ENCODE measurements at places on chromosomes 2 and 18.

- no peak for DNase-seq
Measured at GRCh38 chr2:86003104-86003503, 102.6 kb downstream of the POLR1A start.

GRCh38 chr2:18500333-18500732 lies 60.1 kb downstream of the RDH14 start:
- DNase-seq, result peak; percentile 79

DNA sequence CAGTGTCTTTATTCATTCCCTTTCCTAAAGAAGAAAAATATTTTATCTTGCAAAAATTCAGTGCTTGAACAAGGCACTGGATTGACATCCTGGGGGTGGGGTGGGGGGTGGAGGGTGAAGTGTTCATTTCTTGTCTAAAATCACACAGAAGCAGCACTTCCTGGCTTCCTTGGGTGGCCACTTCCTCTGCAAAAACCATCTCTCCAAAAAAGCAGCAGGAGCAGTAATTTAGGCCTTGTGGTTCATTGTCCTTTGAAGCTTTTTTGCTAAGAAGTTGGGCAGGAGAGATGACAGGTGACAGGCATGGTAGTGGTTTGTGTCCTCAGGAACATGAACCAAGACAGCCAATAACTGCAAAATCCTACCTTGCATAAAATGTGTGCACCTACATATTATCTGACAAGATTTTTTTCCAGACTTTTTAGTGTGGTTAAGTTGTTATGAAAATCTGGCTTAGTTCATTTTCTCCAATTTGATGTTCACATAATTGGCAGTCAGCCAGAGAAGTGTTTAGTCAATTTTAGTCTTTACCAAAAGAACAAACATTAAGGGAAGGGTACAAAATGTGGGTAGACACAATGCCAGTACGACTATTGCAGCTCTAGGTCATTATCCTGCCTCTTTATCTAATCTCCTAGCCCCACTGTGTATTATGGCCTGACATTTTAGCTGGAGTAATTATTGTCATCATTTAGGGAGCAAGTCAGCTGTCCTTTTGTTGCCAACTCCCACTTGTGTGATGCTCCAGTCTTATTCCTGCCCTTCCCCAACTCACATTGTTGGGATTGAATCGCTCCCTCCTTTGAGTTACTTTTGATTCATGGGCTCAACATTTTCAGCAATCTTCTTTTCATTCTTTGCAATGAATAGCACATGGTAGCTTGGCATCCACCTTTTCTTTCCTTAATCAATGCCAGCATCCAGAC lies 177.2 kb downstream of the MYO3B start:
- no peak for DNase-seq

- DNase-seq, result no peak
Measured at GRCh38 chr2:88080545-88080944, 12.9 kb downstream of the SMYD1 start.

DNA sequence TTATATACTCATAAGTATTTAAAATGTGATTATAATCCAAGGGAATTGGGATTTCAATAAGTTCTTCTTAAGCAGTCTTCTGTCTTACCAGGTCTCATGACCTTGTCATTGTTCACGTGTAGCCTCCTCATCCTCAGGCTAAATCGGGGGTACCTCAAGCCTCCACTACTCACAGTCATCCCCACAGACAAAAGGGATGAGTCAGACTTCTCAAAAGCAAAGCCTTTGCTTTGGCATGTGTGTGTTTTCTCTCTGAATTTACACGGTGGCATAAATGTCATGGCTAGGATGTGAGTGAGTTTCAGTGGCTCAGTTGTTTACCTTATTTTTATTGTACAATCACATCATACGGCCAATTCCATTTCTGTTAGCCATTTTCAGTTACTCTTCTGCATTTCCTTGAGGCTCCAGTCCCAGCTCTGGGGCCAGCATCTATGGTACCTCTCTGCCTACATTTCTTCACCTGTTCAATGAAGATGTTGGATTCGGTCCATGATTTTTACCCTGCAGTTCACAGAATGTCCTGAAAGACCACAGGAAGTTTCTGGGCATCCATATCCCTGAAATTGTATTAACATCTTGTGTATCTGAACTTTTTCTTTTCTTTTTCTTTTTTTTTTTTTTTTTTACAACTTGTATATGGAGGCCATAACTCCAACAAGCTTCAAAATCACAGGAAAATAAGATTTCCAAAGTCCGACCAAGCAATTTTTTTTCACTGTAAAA lies 195.3 kb downstream of the FHOD3 start:
- DNase-seq, result no peak

DNA sequence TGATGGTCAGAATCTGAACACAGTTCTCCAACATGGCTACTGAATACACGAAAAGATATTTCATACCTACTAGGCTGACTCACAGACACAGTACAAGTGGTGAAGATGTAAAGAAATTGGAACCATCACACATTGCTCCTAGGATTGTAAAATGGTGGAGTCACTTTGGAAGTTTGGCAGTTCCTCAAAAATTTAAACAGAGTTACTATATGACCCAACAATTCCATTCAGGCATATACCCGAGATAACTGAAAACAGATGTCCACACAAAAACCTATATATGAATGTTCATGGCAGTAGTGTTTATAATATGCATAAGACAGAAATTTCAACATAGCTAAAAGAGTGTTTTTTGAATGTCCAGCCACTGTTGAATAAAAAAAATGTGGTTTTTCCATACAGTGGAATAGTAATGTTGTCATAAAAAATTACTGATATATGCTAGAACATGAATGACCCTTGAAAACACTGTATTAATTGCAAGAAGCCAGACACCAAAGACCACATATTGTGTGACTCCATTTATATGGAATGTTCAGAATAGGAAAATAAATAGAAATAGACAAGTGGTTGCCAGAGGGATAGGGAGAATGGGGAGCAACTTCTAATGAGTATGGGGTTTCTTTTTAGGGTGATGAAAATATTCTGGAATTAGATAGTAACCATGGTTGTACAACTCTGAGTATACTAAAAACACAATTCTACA lies 10.1 kb downstream of the RMP24 start:
- peak; percentile 95 for DNase-seq

GRCh38 chr18:4293337-4293736 lies 161.8 kb downstream of the DLGAP1 start:
- no peak for DNase-seq

- peak; percentile 10 for DNase-seq
Measured at GRCh38 chr18:35143622-35144596, 96.9 kb upstream of the ZNF397 start.

- no peak for DNase-seq
Measured at GRCh38 chr2:75548036-75548573, 12.6 kb downstream of the EVA1A start.
